Sigmoid colon (tissue), 7 donors: ENCODE measurements at places on chromosomes 5 and 9. TPM values are rescaled to one million over a fixed set of nuclear protein-coding genes. Genes with fewer than 3 reads are reported as not detected.

C8G gene
- 4.2 TPM for polyA plus RNA-seq

TMC1 gene
- polyA plus RNA-seq, result not detected

DNA sequence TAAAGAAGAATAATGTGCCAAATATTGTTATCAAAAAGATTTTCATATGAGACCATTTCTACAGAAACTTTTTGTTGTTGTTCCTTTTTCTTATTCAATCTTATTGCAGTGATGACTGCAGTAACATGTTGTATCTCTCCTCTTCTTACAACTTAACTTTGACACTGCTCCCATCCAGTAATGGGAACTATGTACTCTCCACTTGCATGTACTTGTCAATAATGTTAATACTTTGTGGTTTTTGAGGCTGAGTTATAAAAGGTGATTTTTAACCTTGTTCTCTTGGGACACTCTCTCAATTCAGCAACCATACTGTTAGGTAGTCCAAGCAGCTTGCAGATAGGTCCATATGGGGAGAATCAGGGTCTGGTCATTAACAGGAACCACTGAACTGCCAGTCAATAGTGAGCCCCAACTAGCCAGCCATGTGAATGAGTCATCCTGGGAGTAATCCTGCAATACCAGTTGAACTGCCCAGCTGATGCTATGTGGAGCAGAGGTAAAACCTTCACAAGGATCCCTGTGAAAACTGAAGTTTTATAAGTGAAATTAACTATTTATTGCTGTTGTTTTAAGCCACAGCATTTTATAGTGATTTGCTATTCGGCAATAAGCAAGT is 199.6 kb upstream of the DAB2 start:
- no peak for DNase-seq

DNA sequence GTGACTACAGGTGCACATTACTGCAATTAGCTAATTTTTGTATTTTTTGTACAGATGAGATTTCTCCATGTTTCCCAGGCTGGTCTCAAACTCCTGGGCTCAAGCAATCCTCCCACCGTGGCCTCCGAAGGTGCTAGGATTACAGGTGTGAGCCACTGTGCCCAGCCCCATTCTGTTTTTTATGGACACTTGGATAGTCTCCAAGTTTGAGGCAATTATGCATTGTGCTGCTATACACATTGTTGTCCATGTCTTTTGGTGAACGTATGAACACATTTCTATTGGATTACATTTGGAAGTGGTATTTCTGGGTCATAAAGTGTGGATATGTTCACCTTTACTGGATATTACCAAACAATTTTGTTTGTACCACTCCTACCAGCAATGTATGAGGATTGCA is 22.4 kb upstream of the PLPP1 start:
- no peak for DNase-seq

GRCh38 chr5:157203417-157203816 is 22.8 kb downstream of the ITK start:
- DNase-seq, result no peak

DNA sequence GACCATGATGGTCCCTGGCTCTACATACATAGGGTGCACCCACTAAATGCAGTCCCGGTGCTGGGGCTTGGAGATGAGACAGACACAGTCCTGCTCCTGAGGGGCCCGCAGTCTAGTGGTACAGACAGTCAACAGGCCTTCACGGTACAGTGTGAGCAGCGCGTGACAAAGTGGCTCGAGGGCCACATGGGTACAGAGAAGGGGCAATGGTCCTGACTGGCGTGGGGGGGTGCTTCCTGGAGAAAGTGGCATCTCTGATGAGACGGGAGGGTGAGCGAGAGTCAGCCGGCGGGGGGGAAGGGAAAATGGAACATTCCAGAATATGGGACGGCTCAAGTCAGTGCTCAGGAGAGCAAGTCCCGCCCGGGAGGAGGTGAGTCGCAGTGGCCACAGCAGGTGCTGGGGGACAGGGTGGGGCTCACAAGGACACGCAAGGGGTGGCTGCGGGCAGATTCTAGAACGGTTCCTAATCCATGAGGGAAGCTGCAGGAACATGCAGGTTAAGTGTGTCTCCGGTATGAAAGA is 38.0 kb downstream of the WHRN start:
- no peak for DNase-seq

- no peak for DNase-seq
Measured at GRCh38 chr5:131536211-131536826, 98.7 kb downstream of the RAPGEF6 start.

DNA sequence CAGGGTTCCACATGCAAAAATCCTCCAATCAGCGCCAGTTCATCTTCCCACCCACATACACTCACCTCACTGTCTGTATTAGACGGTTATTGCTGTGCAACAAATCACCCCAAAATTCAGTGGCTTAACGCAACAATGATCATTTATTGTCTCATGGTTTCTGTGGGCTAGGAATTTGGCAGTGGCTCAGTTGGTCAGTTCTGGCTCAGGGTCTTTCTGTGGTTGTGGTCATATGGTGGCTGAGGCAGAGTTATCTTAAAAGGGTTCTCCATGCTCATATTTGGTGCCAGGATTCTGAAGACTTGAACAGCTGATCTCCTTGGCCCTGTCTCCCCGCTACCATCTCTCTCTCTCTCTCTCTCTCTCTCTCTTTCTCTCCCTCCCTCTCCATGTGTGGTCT is 12.9 kb downstream of the ZNF618 start:
- DNase-seq, result no peak

- DNase-seq, result peak; percentile 93
Measured at GRCh38 chr9:129550199-129550839, 70.6 kb downstream of the C9orf50 start.

GRCh38 chr5:73624888-73625287 is 1.1 kb upstream of the ARHGEF28 start:
- DNase-seq, result no peak

DNA sequence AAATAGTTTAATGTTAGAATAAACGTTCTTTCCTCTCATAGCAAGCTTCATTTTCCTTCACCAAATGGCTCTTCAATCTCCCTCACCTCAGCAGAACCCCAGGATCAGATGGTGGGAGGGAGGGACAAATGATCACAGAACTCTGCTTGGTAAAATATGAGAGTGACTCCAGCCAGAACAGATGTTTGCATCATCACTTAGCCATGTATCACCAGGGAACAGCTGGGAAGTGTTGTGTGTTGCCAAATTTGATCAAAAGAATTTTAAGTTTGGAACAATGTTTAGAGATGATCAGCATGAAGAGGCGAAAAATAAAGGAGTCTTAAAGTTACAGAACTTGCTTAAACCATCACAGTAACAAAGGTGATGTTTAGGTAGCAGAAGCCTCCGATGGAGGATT is 115.7 kb downstream of the FRMD3 start:
- DNase-seq, result no peak

GRCh38 chr9:75084081-75084672 is 3.8 kb downstream of the NMRK1 start:
- no peak for DNase-seq

- DNase-seq, result no peak
Measured at GRCh38 chr9:35754264-35754663, at the start of gene MSMP. Gene MSMP (minus strand): TSS chr9:35754276. CDS start chr9:35754129, 147 bp downstream.

DNA sequence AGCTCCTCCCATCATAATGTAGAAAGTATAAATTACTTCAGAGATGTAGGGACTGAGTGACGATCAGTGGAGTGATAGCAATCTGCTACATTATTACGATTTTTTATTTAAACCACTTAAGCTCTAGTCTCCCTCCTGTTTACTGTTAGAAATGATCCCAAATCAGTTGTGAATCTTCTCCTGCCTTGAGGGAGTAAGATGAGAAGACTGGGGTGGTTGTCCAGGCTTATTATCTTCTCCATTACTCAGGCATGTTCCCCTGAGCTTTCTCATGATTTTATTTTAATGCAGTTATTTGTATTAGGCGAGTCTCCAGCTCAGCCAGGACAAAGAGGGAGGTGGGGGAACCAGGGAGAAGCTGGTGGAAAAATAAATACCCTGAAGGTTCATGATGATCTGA is 48.2 kb upstream of the CTNNA1 start:
- no peak for DNase-seq

- DNase-seq, result no peak
Measured at GRCh38 chr9:19640014-19640413, 148.8 kb downstream of the SLC24A2 start.

- no peak for DNase-seq
Measured at GRCh38 chr5:35333366-35333765, 103.1 kb upstream of the PRLR start.
